ENCODE measurements at places on chromosomes 16 and 17. TPM values are rescaled to one million over a fixed set of nuclear protein-coding genes. Genes with fewer than 3 reads are reported as not detected.
A peak's percentile ranks its signal among the peaks of the same experiment; 100 is the strongest.

GRCh38 chr16:57527610-57528360 is 8.6 kb downstream of the CCDC102A start:
- peak; percentile 33 for DNase-seq

DNA sequence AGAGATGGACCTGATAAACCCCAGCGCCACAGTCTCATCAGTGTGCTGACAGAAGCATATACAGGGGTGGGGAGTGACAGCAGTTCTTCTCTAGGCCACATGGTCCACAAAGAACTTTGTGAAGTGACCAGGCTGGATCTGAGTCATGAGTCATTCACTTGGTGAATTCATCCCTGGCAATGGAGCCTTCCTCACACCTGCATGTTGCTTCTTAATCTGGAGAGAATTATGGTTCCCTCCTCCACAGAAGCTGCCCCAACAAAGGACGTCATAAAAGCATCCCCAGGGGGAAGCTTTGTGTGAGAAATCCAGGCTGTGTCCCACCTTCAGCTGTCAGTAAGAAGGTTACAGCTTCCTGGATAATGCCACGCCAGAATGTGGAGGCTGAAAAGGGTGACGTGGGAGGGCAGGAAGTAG is 215.6 kb upstream of the MAF start:
- DNase-seq, result no peak

DNA sequence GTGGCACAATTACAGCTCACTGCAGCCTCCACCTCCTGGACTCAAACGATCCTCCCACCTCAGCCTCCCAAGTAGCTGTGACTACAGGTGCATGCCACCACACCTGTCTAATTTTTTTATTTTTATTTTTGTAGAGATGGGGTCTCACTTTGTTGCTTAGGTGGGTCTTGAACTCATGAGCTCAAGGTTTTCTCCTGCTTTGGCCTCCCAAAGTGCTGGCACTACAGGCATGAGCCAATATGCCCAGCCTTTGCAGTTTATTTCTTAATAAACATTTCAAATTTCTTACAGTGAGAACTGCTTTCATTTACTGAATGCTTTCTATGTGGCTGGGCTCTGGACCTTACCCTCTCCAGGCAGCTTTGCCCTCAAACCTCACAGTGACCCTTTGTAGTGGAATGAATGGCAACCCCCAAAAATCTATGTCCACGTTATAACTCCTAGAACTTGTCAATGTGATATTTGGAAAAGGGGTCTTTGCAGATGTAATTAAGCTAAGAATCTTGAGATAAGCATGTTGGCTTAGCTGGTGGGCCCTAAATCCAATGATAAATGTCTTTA is 1.6 kb upstream of the TNP2 start:
- no peak for DNase-seq

DNA sequence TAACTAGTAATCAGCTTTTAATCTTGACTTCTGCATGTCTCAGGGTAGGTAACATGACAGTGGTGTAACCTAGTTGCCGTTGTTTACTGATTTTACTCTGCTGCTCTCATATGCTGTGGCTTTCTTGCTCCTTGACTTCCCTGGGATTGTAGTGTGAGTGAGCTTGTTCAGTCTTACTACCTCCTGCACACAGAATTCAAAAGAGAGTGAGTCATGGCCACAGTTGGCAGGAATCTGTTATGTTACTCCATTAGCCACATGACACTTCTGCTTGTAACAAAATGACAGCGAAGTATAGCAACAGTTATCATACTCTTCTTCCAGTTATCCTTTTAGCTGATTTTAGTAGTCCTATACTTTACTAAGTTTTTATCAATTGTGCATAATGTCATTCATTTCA is 18.8 kb downstream of the TNRC6A start:
- no peak for DNase-seq

DNA sequence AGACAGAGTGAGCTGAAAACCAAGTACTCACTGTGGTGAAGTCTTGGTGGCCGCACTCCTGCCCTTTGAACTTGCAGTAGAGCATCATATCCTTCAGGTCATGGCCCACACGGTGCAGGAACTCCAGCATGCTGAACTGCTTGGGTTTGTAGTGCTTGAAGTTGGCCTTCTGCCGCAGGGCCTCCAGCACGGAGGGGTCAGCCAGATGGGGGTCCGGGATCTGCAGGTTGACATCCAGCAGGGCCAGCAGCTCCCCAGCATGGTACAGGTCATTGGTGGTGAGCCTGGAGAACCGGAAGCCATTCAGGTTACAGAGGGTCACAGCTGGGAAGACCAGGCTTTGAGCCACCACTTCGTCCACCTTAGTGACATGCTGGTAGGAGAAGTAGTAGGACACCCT is 99.1 kb upstream of the CCL2 start:
- DNase-seq, result no peak

- DNase-seq, result peak; percentile 68
These were observed 1.0 kb upstream of the SDK2 start for GRCh38 chr17:73645050-73645871.

DNA sequence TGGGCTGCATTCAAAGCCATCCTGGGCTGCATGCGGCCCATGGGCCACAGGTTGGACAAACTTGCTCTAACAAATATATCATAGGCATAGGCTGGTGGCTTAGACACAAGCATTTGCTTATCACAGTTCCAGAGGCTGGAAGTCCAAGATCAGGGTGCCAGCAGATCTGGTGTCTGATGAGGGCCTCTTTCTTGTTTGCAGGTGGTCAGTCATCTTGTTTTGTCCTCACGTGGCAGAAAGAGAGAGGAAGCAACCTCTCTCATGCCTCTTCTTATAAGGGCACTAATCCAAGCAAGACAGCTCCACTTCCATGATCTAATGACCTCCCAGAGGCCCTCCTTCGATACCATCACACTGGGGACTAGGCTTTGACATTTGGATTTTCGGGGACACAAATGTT is 238.7 kb upstream of the TNRC6C start:
- no peak for DNase-seq

DNA sequence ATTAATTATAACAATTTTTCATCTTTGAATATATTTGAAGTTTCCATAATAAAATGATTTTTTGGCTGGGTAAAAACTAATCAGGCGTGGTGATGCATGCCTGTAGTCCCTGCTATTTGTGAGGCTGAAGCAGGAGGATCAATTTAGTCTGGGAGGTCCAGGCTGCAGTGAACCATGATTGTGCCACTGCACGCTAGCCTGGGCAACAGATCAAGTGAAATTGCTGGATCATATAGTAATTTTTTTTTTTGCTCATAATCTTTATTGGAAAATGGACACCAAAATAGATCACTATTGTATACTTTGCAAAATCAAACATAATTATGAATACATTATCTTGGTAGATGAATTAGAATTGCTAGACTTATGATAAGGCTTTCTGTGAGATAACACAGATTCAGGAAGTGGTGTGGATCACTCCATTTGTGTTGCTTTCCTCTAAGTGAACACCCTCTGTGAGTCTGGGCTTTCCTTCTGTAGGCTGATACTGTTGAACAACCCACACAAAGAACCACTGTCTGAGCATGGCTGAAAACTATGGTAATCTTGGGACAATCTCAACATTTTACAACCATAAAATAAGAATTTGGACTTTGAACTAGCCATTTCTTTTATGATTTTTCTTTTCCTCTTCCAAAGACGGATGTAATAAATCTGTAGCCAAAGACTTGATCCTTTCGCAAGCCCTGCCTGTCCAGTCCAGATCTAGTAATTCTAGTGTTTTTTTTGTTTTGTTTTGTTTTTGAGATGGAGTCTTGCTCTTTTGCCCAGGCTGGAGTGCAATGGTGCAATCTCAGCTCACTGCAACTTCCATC is 5.6 kb upstream of the ST3GAL2 start:
- DNase-seq, result no peak

DNA sequence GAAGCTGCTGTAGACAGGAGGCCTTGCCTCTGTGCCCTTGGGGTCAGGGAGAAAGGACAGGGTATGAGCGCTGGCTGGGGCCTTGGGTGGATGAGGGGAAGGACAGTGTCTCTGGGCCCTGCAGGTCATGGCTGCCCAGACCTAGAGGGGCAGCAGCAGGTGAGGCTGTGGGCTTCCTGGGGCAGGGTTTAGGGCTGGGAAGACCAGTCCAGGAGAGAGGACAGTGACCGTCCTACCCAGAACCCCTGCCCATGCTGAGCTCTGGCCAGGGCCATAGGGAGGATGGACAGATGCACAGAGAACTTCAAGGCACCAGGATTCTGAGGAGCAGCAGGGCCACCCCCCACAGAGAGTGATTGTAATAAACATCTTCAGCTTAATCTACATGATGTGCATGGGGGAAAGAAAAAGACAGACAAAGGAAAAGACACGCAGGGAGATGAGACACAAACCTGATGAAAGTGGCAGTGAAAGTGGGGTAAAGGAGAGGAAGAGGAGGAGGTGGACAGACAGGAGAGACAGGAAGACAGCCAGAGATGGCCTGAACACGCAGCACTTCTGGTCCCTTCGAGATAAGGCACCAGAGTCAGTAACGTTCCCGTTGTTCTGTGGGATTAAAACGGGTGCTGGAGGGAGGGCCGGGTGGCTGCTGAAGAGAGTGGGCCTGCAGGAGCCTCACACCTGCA is 17.5 kb downstream of the FLOT2 start:
- DNase-seq, result no peak

DNA sequence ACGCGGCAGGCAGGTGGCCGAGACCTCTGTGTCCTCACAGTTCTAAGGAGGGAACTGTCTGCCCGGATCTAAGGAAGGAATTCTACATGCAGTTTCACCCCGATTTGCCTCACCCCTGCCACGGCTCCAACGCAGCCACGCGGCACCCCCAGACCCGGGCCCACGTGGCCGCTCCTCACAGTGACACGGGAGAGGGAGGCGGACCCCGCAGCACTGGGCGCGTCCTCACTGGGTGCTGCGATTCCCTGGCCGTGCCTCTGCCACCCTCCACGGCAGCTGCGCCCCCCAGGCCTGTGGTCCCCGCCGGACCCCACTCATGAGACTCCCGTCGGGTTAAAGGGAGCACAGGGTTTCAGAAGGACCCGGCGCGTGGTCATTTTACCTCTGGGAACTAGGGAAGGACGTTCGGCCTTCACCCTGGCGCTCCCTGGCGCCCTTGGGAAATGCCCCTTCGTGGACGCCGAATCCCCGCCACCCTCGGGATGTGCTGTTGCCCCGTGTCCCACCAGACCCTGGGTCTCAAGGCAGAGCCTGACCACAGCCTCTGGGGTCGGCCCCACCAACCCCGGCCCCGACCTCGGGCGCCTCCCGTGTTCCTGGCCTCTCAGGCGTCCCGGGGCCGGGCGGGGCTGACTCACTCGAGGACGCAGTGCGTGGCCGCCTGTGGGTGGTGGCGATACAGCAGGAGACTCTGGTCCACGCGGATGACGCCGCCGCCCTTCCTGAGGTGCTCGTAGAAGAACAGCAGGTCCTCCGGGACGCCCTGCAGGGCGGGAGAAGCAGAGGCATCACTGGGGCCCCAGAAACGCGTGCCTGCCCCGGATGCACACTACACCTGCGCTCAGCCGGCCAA is 118.8 kb upstream of the METRNL start:
- peak; percentile 63 for DNase-seq

GRCh38 chr17:61837175-61838051 is 25.9 kb downstream of the BRIP1 start:
- no peak for DNase-seq

GRCh38 chr16:22098405-22099255 is 6.3 kb downstream of the VWA3A start:
- DNase-seq, result no peak

DNA sequence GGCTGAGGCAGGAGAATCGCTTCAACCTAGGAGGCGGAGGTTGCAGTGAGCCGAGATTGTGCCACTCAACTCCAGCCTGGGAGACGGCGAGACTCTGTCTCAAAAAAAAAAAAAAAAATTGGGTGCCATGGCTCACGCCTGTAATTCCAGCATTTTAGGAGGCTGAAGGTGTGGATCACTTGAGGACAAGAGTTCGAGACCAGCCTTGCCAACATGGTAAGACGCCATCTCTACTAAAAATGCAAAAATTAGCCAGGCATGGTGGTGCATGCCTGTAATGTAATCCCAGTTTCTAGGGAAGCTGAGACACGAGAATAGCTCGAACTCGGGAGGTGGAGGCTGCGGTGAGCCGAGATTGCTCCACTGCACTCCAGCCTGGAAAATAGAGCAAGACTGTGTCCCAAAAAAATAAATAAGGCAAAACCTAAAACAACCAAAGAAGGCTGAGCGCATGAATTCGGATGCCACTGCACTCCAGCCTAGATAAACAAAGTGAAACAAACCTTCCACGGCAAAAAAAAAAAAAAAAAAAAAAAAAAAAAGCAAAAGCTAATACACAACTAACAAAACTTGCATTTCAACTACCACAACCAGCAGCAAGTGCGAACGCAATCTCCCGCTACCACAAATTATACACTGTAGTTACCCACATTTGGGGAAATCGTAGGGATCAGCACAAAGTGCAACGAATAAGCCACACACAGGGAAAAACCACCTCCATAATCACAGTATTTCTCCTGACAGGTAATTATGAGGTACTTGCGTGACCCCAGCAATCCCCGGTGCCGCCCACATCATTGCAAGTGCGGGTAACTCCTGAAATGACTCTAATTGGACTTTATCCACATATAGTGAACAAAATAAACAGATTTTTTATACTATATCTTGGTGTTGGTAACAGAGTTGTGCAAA is 25.6 kb downstream of the TEX14 start:
- DNase-seq, result no peak

DNA sequence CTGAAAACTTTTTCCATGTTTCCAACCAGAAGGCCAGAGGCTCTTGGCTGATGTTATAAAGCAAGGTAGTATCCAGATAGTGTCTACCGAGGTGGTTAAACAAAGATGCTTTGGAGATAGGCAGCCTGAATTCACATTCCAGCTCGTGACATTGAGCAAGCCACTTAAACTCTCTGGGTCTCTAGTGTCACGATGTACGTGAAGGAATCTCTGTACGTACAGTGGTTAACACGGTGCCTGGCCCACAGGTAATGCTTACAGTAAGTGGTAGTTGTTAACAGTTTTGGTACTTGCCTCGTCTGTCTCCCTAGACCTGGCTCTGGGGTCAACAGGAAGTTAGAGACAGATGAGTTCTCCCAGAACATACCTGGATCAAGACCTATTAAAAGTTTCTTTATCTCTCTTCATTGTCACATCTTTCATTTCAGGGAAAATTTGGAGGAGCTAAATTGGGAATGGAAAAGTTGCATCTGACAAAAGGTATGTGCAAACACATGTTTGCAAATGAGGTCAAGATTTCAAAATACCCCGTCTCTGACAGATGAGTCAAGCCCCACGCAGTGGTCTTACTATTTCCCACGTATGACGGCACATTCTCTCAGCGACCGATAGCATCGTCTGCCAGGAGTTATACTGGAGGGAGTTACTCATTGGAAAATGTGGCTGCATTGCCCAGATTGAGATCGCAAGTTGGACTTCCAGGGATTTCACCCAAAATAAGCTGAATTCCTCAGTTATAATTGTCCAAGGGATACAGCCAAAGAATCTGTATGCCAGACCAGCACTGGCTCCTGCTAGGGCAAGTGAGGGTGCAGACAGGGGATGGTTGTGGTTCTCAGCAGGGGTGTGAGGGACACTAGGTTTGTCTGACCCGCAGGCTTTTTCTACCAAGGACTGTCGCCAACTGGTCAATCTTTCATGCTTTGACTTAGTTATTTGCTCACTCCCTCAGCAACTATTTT is 18.9 kb upstream of the MYH10 start:
- DNase-seq, result no peak

- DNase-seq, result no peak
These were observed 142.4 kb upstream of the NOL11 start for GRCh38 chr17:67575325-67575724.

SKAP1 gene
- 5.1 TPM for total RNA-seq

TIGD7 gene
- 6.9 TPM for total RNA-seq

MPO gene
- total RNA-seq, result 0.35 TPM

ARL5C gene
- not detected for total RNA-seq

ALOX12B gene
- total RNA-seq, result not detected

MT4 gene
- total RNA-seq, result not detected

SPATA32 gene
- total RNA-seq, result not detected

FOXL1 gene
- total RNA-seq, result 0.81 TPM

KLHL36 gene
- total RNA-seq, result 56.3 TPM

PEMT gene
- total RNA-seq, result 29.6 TPM

SLC52A1 gene
- 0.26 TPM for total RNA-seq

All from upper lobe of right lung (tissue), 1 donor.